Psoas muscle (tissue), 8 donors: ENCODE measurements at places on chromosomes 4 and X. TPM values are rescaled to one million over a fixed set of nuclear protein-coding genes. Genes with fewer than 3 reads are reported as not detected.

- H3K27me3 ChIP-seq, result no peaks in the 10 kb centered on the region
- H3K4me3 ChIP-seq, result peak overlapping the region; percentile 10
- peaks cover 54% of the 10 kb centered on the region for H3K4me1 ChIP-seq
- no peaks in the 10 kb centered on the region for H3K36me3 ChIP-seq
- DNase-seq, result peak; percentile 34
- peak overlapping the region; percentile 87 for H3K27ac ChIP-seq
These were observed 5.3 kb upstream of the STBD1 start for GRCh38 chr4:76301068-76301774.

- no peaks in the 10 kb centered on the region for H3K36me3 ChIP-seq
- H3K27me3 ChIP-seq, result peaks cover 13% of the 10 kb centered on the region
- H3K4me3 ChIP-seq, result peak overlapping the region; percentile 62
- H3K27ac ChIP-seq, result no peak overlapping the region
- peaks cover 4% of the 10 kb centered on the region for H3K4me1 ChIP-seq
These were observed 653 bp downstream of the HHIP start for GRCh38 chr4:144646523-144647094.

GRCh38 chrX:12423346-12423745, 285.1 kb downstream of the FRMPD4 start:
- no peak overlapping the region for H3K27ac ChIP-seq
- no peaks in the 10 kb centered on the region for H3K4me1 ChIP-seq
- no peaks in the 10 kb centered on the region for H3K36me3 ChIP-seq

GRCh38 chr4:128249787-128250668, 37.6 kb downstream of the PGRMC2 start:
- no peaks in the 10 kb centered on the region for H3K4me1 ChIP-seq
- no peaks in the 10 kb centered on the region for H3K36me3 ChIP-seq
- DNase-seq, result no peak

DNA sequence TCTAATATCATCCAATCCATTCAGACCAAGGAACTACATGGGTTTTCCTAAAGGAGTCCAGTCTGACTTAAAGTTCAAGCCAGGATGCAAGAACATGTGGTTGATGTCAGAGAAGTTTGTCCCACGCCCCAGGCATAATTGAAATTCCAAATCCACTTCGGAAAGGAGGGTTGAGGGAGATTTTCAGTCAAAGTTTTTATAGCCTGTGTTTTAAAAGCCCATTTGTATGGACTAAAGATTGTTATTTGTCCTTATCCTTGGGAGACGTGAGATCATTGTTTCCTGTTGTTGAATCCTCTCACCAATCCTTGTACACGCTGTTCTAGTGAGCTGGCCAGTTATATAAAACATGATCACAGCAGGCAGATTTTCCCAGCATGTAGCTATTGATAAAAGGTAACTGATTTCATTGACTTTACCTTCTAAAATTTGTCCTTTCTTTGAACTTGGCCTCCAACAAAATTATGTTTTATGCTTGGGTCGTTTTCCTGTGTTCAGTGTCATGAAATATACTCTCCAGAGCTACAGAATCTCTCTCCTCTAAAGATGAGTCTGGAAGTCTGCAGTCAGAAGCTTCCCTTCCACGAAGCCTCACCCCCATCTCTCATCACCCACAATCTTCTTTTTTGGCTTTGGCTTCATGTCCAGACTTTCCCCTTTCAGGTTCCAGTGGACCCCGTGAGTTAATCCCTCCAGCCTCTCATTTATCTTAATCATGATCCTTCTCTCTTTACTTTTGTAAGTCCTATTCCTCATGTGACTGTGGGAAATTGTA, 92.9 kb downstream of the ATP10D start:
- H3K4me1 ChIP-seq, result no peaks in the 10 kb centered on the region
- no peaks in the 10 kb centered on the region for H3K27me3 ChIP-seq
- H3K27ac ChIP-seq, result no peak overlapping the region
- no peak overlapping the region for H3K4me3 ChIP-seq

KLHL4 gene
- total RNA-seq, result 1.4 TPM

FBXW7 gene
- 41.1 TPM for total RNA-seq

TCEAL6 gene
- not detected for total RNA-seq

ADH1A gene
- 0.36 TPM for total RNA-seq

UGT2B10 gene
- total RNA-seq, result not detected

WAS gene
- 0.85 TPM for total RNA-seq

ETDA gene
- total RNA-seq, result not detected
